ENCODE measurements at places on chromosomes 7 and 10.
A peak's percentile ranks its signal among the peaks of the same experiment; 100 is the strongest.

- no peak for DNase-seq
Observed at GRCh38 chr7:114439581-114439980, 25.0 kb downstream of the FOXP2 start.

DNA sequence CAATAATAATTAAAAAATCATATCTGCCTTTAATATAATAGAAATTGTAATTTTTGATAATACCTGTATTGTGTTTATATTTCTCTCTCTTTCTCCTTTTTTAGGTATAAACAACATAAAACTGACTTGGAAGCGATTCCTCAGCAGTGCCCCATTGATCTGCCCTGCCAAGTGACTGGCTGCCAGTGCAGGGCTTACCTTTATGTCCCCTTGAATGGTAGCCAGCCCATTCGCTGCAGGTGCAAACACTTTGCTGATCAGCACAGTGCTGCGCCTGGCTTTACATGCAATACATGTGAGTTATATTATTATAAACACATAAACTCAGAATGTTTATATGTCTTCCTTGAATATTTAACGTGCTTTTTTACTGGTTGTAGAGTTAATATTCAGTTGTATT lies 9.2 kb downstream of the FAM221A start:
- DNase-seq = no peak

- DNase-seq = peak; percentile 83
Observed at GRCh38 chr10:119516381-119517234, 25.9 kb downstream of the RGS10 start.

DNA sequence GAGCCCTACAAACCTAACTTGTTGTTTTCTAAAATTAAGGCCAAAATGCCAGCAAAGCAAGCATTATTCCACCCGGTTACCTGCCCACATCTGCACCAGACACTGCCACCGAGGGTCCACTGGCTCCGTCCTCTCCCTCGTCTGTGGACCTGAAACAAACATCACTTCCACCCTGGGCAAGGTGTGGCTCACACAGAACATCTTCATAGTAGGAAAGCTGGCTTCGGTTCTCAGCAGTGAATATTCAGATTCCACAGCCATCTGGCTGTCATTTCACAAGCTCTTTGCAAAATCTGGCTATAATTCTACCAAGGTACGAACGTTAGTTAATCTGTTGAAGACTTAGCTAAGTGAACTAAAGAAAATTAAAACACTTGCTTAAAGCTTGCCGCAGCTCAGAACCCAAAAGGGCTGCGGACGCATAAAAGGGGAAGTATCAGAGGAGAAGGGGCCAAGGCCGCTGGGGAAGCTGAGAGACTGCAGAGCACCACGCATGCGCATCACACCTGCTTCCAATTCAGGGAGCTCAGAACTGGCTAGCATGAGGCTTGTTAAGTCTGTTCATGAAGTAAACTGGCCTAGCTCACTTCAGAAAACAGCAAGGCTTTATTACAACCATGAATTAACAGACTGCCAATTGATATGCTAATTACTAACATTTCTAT lies 46.1 kb downstream of the PTPRN2 start:
- DNase-seq = no peak

DNA sequence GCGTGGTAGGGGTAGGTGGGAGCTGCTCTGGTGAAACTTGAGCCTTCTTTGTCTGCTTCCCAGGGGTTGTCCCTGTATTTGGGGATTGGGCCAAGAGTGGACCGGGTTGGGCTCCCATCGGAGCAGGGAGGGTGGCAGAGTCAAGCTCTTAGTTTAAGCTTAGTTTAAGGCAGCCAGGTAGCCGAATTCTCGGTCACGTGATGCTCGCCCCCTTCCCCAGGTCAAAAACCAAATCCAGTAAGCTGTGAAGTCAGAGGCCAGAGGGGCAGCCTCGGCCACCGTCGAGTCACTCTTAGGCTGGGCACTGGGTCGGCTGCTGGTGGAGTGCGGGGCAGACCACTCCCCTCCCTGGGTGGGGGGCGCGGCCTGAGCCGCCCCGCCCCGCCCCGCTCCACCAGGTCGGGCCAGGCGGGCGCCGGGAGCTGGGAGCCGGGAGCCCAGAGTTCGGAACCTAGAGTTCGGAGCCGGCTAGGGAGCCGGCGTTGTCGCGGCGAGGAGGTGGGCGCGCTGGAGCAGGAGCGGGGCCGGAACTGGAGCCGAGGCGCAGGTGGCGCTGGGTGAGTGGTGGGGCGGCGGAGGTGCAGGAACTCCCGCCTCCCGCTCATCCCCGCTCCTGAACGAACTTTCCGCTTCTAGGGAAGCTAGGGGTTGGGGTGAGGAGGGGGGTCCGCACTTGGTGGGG lies 2.8 kb upstream of the LZTS2 start:
- no peak for DNase-seq

- no peak for DNase-seq
Observed at GRCh38 chr10:74081192-74081803, 69.3 kb downstream of the AP3M1 start.

DNA sequence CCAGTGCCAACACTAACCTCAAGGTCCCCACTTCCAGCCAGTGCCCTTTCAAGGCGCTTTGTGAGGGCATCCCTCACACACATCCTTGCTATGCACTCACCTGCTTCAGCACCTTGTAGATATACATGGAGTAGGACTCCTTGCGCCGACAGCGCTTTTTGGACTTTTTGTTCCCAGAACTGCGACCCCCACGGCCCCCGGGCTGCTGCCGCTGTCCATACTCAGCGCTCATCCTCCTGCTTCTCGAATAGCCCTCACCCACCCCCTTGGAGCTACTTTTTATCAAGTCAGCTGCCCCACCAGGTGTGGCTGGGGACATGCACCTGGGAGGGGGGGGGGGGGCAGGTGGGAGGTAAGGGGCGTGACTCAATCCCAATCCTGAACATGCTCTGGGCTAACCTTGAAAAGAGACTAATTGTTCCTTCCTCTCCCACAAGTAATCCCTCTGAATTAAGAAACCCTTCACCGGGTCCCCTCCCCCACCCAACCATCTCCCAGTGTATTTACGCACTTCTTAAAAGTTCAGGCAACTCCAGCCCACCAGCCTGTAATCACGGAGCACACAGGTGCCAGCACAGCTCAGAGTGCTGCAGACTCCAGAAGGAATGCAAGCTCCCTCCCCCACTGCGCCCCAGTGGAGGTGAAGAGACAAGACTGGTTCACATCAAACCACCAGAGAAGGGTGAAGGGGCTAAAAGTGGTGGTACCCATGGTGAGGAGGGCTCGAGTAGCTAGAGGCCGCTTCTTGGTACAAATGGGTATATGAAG lies at the start of gene H2BK1:
Gene H2BK1 (minus strand): TSS at position 402 of the 768 bp plus-strand sequence. CDS start 170 bp downstream, at position 232.
- DNase-seq = no peak

- no peak for DNase-seq
Observed at GRCh38 chr7:130207642-130208041, at the start of gene SSMEM1. TSS of gene SSMEM1 (plus strand) at chr7:130207860. CDS start at chr7:130207911, 51 bp downstream.

GRCh38 chr7:80087051-80087770 lies 47.4 kb upstream of the GNAI1 start:
- DNase-seq = no peak

GRCh38 chr7:98086281-98086718 lies 20.4 kb upstream of the LMTK2 start:
- no peak for DNase-seq

GRCh38 chr10:102226542-102226870 lies 407 bp downstream of the ELOVL3 start:
- no peak for DNase-seq

GRCh38 chr7:55556031-55556430 lies 16.3 kb downstream of the VOPP1 start:
- no peak for DNase-seq

DNA sequence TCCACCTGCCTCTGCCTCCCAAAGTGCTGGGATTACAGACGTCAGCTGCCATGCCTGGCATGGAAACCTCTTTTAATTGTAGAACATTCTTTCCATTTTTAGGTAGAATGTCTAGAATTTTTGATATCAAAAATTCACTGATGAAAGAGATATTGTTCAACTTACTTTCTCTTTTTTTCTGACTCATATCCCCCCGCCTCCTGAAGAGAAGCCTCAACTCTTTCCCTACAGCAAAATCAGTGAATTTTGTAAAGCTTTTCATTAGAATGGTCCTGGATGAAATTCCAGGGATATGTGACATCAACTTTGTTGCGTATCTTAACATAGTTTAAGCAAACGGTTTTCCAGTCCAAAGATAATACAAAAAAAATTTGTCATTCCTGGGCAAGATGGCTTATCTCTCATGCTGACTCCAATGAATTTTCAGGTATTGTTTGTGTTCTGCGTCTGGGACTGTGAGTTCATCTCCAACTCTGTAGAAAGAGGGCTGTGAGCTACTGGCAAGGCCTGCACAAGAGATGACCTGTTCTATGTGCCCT lies 256.8 kb downstream of the BMPER start:
- no peak for DNase-seq

DNA sequence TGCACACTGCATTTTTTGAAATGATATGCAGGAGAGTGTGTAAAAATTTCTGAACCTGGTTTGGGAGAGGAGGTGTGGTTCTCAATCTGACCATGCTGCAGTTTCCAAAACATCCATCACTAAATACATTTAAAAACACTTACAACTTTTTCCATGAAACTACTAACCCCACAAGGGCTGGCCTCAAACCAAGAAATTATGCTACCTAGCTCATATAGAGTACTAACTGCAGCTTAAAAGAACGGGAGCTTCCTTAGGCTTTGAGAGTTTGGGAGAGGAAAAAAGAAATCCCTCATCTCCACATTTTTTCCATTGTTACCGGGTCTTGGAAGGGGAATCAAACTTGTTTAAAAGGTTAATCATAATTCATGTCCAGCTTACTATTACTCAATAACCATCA lies 214.2 kb downstream of the GLI3 start:
- DNase-seq = no peak

GRCh38 chr7:87216701-87217508 lies 2.6 kb downstream of the TMEM243 start:
- peak; percentile 77 for DNase-seq

DNA sequence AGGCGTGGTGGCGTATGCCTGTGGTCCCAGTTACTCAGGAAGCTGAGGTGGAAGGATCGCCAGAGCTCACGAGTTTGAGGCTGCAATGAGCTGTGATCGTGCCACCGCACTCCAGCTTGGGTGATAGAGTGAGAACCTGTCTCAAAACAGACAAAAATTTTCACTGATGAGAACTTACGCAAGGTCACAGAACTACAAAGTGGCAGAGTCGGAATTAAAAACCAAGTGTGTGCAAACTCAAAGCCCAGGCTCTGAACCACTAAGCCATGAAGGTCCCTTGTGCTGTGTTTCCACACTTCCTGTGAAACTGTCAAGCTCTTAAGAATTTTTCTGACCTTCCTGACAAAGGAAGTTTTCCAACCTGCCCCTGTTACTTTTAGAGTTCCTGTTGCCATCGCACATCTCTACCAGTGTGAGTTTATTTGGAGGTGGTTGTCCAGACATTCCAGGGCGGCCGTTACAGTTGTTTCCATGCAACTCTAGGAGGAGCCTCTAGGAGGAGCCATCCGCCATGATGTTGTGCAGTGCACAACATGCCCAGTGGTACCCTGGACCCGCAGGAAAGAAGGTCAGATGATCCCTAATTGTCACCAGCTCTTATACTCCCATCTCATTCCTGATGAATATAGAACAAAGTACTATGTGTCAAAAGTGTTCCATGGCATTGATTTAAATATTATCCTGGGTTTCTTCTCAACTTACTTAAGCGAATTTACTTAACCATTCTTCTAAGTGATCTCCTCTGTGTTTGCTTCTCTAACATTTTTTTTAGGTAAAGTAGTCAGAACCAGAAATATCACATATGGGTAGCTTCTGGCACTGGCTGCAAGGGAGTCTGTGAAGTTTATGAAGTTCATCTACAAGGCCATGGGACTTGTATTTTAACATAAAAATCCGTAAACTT lies 49.0 kb upstream of the LYZL1 start:
- no peak for DNase-seq

DNA sequence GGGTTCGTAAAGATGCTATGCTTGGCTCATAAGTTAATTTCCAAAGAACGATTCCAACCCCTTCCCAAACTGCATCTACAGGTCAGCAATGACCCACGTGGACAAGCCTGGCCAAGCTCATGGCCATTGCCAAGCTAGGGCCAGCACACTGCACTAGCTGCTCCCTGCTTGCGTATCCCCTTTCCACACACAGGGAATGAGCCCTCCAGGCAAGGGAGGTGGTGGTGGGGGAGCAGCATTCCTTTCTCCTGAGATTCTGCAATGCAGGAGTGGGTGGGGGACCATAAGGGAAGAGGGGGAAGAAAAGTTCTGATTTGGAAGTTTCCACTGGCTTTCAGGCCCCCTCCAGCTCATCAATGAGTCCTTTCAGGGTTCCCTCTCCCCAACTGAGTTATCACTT lies 56.0 kb downstream of the SH3PXD2A start:
- no peak for DNase-seq

GRCh38 chr10:107269626-107270025 lies 105.1 kb upstream of the SORCS1 start:
- no peak for DNase-seq

DNA sequence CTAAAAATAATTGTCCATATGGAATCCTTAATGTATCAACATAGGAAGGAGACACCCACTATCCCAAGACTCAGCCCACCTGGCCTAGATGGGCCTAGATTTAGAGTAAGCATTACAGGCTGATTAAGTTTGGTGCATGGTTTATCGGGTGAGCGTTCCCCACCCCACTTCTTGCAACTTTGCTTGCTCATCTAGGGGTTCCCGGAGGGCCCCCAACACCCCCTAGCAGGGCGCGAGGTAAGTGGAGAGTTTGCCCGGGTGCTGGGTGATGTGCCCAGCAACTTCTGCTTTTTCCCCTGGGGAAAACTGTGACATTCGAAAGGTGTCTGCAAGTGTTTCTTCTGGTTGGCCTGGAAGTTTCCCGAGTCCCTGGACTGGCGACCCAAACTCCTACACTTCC lies 31.7 kb downstream of the SKIDA1 start:
- DNase-seq = no peak

GRCh38 chr10:130045091-130045652 lies 65.5 kb downstream of the C10orf143 start:
- no peak for DNase-seq

DNA sequence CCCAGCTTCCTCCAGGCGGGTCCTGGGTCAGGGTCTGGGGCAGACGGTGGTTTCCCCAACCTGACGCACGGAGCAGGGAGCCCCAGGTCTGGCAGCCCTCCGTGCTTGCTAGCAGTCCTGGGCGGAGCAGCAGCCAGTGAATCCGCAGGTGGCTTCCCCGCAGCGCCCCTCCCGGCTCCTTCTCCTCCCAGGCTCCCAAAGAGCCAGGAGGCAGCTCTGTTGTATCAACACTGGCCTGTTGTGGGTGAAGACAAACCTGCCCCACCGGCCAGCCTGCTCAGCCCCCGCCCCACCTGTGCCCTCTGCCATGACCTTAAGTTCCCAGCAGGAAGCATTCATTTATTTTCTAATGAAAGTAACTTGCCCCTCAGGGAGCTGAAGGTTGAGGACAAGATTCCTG lies 24.0 kb upstream of the TMEM213 start:
- no peak for DNase-seq
